Activated naive CD4-positive, alpha-beta T cell treated with anti-CD3 and anti-CD28 coated beads, Interleukin-2, amount 50 U/mL, for 72 hours (primary cell): ENCODE measurements at places on chromosomes 12 and 14. TPM values are rescaled to one million over a fixed set of nuclear protein-coding genes. Genes with fewer than 3 reads are reported as not detected.

GRCh38 chr14:105602243-105602750 lies 75.9 kb downstream of the TMEM121 start:
- no peak for DNase-seq

GRCh38 chr14:54591461-54591860 lies 24.5 kb downstream of the SAMD4A start:
- DNase-seq, result no peak

DNA sequence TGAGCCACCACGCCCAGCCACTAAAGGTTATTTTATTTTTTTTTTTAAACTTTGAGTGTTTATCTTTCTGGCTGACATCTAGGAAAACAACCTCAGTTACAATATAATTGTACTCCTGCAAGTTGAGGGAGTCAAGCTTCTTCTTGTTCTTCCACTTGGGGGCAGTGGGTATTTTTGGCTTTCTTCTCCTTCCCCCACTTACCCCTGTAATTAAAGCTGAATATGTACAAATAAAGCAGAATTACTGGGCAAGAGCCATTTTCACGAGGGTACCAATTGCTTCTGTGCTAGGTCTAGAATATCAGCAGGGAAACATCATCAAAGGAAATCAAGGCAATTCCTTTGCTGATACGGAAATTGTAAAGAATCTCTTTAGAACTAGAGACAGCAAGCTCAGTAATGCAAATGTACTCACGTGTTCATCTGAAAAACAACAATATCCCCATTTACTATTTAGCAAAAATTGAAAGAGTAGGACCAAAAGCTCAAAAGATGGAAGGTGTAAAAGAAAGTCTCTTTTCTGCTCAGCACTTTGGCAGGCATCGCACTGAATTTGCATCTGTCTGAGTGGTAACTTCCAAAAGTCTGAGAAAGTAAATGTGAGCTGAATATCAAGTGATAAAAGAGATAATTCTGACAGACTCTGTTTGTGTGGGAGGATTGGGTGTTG lies 72.8 kb downstream of the TAOK3 start:
- DNase-seq, result no peak

Gene TARBP2
- total RNA-seq, result 29.9 TPM

- DNase-seq, result no peak
Measured at GRCh38 chr12:90008277-90008676, 299.6 kb upstream of the ATP2B1 start.

- DNase-seq, result no peak
Measured at GRCh38 chr14:50647282-50647681, 20.8 kb downstream of the SAV1 start.

DNA sequence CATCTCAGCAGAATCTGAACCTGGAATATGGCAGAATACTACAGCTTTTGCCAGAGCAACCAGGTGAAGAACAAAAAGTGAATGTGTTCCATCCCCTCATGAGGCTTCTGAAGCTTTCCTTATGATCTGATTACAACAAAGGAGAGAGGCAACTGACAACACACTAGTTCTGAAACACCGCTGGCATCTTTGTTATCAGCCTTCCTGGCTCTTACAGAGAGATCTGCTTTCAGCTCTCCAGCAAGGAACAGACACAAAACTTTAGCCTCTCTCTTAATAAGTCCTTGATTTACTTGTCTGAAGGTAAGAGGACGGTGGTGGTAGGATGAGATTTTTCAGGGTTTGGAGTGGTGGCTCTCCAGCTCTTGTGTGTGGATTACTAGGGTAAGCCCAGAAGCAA lies 227.0 kb downstream of the PPM1H start:
- DNase-seq, result no peak

Gene SYT1
- total RNA-seq, result not detected

DNA sequence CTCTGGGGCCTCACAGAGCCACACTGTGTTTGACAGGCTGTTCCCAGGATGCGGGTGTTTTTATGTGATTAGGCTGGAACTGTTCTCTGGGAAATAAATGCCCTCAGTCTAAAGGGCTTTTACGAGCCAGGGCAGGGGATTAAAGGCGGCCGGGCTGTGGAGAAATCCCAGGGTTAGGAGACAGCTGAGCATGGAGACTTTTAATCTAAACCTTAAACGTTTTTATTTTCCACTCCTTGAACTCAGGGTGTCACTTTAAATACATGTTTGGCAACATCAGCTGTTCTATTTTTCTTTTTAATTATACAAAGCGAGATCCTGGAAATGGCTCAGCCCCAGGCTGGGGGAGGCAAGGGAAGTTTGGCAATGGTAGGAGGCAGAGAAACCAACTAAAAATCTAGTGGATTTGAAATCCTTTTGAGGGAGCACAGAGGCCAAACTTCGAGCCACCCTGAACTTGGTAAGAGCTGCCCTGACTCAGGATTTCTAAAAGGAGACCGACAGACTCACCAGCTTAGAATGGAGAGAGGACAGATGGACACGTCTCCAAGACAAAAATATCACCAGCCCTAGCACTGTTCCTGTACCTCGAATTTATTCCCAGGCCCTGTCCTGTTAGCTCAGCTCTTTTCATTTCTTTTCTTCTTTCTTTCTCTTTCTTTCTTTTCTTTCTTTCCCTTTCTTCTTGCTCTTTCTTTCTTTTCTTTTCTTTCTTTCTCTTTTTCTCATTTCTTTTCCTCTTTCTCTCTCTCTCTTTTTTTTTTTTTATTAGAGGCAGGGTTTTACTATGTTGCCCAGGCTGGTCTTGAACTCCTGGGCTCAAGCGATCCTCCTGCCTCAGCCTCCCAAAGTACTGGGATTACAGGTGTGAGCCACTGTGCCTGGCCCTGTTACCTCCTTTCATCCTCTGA lies 15.8 kb upstream of the ORAI1 start:
- DNase-seq, result no peak

DNA sequence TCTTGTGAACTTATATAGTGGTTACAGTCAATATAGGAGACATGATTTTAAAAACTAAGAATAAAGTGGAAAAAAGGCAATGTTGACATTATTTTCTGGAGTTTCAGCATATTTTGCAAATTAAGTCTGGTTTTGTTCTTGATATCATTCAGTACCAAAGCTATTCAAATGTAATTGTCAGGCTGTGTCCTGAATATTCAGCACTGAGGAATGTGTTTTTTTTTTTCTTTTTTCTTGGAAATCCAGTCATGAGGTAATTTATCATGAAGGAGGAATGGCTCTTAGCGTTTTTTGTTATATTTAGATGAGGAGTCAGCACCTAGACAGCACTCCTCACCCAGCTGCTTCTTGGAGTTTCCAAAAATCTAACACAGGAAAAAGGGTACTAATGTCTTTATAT lies 225.5 kb downstream of the CCDC91 start:
- no peak for DNase-seq

GRCh38 chr14:53228966-53229365 lies 75.8 kb upstream of the DDHD1 start:
- DNase-seq, result no peak

Gene GRIN2B
- total RNA-seq, result not detected

DNA sequence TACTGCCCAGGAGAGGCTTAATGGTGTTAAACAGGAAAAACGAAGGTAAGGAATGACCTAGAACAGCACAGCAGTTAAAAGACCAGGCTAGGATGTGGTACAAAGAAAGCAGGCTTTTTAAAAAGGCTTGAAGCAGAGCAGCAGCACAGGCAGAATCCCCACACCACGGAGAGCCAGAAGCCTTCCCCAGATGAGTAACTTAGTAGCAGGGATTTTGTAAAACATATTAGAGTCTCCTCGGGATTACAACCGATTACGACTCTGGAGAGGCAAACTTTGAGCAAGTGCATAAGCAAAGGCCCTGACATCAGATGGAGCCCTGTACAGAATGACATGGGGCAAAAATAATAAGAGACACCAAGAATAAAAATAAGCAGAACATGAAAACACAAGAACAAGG lies 37.1 kb upstream of the DHRS4 start:
- no peak for DNase-seq

DNA sequence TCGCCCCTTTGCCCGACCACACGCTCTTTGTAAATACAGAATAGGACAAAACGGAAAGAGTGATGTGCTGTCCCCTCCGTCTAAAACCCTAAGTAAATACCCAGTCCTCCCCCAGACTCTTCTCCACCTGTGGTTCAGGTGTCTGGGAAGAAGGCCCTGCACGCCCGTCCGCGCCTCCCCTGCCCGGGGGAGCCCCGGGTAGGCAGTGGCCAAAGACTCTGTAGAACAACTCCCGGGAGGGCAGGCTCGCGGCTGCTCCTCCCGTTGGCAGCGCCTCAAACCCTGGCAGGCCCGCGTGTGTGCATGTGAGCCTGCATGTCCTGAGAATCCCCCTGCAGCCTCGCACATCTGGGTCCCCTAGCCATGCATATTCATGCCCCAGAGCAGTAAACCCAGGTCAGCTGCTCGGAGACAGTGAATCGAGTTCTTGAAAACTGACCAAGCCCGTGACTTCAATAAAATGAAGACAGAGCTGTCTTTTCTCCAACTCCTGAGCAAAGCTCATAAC lies 165.8 kb downstream of the MON2 start:
- no peak for DNase-seq
